ENCODE measurements at places on chromosomes 13 and 19.

DNA sequence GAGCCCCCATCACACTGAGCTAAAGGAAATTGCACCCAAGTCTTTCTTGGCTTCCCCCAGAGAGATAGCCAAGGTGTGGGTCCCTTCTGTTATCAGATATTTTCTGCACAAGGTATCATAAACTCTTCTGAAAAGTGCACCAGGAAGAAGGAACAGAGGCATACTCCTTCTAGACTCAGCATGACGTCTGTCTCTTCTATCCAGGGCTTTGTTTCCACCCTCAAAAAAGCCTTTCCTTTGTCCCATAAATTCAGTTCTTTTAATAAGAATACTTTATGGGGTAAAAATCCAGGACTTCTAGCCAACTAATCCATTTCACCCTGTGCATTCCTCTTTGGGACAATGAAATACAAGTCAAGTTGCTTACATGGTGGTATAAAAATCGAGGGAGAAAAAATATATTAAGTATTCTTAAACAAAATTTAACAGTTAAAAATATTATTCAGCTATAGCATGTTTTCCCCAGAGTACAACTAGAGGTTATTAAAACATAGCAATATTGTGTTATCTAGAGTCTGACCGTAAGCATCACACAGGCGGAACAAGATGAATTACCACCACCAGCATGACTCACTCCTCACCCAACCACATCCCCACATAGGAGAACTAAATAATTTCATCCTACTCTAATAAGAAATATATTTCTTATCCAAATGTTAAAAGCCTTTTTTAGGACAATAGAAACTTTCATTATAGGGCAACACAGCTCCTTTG, 79.9 kb upstream of the GPC6 start:
- DNase-seq: no peak

DNA sequence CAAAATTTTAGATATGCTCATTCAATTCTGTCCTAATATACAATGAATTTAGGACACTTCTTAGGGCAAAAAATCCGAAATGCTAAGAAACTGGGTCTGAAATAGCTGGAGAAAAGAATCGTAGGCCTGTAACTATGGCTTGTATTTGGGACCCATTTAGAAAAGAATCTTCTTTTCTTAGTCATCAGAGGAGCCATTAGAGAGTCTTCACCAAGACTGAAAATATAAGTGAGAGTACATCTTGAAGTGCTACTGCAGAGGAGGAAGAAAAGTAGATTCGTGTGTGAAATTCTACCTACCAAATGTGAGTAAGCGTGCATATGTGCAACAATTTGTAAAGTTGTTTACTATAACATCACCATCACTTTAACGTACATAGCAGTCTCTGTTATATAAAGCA, 8.8 kb upstream of the DACH1 start:
- no peak for DNase-seq

DNA sequence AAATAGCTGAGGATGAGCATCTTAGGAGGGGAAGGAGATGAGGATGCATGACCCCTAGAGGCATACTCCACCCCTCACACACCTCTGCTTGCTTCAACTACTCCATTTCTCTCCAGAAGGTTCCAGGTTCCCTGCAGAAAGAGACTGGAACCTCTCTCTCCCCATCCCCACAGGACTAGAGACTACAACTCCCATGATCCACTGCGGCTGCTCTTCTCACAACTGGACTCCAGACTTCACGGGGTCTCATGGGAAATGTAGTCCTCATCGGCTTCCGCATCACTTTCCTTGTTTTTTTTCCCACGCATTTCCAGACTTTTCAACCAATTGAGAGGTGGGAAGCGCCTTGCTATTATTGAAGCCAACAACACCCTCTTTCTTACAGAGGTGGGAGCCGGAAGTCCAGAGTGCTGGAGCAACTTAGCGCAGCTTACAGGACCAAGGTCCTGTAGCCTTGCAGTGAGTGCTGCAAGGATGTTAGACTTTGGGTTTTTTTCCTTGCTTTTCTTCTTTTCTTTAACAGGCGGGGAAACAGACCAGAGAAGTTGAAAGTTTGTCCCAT, 13.9 kb upstream of the CACNG6 start:
- peak; percentile 63 for DNase-seq

DNA sequence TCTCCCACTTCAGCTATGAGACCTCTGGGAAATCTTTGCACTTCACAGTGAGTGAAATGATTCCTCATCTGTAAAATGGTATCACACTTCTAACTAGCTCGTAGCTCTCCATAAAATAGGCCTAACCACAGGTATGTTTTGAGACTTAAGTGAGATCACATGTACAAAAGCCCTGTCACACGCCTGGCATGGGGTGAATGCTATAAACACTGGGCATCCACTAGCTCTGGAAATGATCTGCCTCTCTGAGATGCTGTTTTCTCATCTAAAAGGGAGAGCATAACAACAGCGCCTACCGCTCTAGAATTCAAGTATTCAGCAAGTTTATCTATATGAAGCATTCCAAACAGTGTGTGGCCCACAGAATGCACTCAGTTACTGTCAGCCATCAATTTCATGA, 2.2 kb downstream of the AKT2 start:
- no peak for DNase-seq

DNA sequence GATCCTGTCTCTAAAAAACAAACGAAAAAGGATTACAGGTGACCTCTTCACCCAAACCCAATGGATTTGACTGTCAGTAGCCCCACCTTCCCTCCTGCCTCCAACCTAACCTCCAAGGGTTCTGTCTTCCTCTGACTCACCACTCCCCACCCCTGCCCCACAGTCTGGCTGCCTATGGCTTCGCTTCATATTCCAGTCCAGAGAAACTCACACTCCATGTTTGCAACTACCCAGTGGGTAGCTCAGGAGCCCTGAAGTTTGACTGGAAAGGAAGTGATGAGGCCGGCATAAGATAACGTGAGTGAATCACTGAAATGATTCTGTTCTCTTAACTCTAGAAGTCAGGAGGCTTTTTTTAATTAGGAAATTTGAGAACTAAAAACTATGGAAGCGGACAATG, 303.9 kb downstream of the FOXO1 start:
- no peak for DNase-seq

DNA sequence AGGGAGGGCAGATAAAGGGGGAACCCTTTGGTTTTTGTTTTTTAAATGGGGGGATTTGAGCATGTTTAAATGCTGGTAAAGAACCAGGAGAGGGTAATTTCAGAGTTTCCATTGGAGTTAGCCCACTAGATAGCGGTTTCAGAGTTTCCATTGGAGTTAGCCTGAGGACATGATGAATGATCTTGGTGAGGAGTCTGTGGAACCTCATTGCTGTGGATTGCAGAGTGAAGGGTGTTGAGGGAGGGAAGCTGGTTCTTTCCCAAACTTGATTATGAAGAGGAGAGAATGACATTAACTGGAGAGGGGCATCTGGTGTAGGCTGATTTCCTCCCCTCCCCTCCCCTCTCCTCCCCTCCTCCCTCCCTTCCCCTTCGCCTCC, 5.0 kb downstream of the WASF3 start:
- no peak for DNase-seq

- DNase-seq: no peak
Observed at GRCh38 chr19:31562966-31563612, 213.9 kb upstream of the TSHZ3 start.

GRCh38 chr19:12793290-12794195, 2.3 kb downstream of the JUNB start:
- DNase-seq: peak; percentile 94

GRCh38 chr13:30796132-30796572, 60.8 kb downstream of the ALOX5AP start:
- DNase-seq: peak; percentile 30

- no peak for DNase-seq
Observed at GRCh38 chr19:52665529-52665928, 27.4 kb upstream of the ZNF83 start.

GRCh38 chr13:109963960-109964563, 177.7 kb upstream of the IRS2 start:
- no peak for DNase-seq

DNA sequence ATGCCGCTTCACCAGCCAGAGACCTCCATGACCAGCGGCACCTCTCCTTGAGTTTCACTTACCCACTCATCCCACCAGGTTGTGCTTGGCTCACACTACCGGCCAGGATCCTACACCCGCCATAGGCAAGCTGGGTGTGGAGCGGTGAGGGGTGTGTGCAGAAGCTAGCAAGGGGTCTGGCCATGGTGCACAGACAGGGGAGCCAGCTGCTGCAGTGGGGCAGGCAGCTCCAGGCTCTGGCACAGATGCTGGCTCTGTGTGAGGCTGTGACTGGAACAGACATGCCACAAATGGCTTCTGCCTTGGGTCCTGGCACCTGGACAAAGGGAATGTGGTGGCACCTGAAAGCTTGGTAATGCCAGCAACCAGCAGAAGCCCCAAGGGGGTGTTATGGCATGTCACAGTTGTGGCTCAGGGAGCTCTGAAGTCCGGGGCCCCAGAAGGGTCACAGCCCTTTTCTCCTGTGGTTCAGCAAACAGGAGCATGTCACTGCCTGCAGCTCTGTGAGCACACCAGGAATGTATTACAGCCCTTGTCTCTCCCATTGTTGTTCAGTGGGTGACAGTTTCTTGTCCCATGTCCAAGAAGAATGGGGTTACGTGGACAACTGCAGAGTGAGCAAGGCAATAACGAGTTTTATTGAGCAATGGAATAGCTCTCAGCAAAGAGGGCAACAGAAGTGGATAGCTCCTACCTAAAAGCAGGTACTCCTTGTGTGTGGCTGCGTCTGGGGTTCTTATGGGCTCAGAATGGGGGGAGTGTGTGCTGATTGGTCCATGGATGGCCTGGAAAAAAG, 2791.0 kb upstream of the PCDH20 start:
- no peak for DNase-seq

DNA sequence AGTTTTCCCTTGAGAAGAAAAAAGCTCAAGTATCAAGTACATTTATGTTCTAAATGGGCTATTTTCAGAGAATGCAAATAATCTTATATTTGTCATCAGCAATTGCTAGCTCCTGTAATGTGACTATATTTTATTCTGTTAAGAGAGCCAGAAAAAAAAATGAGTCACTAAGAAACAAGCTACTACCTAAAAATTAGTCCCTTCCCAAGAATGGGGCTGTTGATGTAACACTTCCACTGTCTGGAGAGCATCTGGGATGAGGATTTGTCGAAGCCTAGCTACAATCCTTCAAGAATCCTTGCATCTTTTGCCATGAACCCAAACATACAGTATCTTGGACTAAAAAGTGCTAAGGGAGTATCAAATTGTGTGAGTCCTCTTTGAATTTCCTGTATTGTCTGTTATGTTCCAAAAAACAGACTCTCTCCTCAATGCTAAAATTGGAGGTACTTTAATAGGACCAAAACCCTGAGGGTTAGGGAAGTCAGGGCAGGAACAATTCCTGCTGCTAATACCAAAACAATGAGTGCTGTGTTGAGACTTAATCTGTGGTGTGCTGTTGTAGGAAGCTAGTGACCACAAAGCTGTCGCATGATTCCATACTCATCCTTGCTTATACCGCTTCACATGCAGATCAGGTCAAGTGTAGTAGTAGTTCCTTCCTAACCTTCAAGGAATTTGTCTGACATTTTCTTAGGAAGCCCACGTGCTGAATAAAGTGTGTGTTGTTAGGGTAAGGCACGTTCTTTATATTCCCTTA, 4.9 kb upstream of the ZC3H13 start:
- DNase-seq: no peak

- no peak for DNase-seq
Observed at GRCh38 chr13:103514619-103515018, 448.4 kb upstream of the SLC10A2 start.

GRCh38 chr19:30669329-30670010, 297.3 kb downstream of the ZNF536 start:
- DNase-seq: peak; percentile 36

- DNase-seq: peak; percentile 35
Observed at GRCh38 chr19:40139533-40140287, 49.0 kb upstream of the ZNF780A start.

DNA sequence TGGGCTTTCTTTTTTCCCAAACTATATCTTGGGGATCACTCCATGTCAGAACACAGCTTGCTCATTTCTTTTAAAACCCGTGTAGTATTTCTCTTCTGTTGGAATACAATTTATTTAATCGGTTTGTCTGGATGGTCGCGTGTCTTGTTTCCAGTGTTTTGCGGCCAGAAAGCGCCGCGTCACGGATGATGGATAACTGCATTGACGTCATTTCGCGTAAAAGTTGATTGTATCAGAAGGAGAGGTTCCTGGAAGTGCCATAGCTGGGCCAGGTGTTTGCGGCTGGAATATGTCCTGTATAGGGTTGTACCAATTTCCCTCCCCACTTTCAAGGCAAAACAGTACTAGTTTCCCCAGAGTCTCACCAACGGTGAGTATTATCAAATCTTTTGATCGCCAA, 9.7 kb downstream of the ACTL9 start:
- no peak for DNase-seq

DNA sequence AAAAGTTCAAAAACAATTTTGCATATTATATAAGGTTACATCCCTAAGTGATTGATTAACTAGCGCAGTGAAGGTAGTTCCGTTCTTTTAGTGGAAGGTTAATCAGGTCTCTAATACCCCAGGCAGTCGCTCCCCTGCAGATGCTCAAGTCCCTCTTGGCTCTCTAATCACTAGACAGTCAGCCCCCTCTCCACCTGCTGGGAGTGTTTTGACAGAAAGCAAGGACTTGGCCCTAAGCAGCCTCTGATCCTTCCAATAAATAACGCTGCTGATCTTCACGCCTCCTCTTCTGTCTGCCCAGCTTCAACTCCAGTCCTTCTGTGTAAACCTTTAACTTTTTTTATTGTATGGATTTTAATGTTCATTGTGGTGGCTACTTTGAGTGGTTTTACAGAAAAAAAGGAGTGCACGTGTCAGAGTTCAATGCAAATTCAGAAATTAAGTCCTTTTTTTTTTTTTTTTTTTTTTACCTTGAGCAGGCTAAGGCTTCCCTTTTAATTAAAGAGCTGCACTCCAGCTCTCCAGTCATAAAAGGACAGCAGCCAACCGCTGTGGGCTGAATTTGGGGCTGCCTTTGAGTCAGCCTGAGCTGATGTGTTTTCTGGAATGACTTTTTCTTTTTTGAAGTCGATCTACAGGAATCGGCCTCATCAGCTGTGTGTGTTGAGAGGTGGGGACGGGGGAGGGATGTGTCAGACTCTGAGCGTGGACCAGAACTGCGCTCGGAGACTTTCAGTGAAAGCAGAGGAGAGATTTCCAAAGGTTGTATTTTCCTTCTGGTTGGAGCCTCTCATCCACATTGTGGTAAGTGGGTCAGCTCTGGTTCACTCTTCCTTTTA, 33.8 kb upstream of the MYO16 start:
- no peak for DNase-seq

DNA sequence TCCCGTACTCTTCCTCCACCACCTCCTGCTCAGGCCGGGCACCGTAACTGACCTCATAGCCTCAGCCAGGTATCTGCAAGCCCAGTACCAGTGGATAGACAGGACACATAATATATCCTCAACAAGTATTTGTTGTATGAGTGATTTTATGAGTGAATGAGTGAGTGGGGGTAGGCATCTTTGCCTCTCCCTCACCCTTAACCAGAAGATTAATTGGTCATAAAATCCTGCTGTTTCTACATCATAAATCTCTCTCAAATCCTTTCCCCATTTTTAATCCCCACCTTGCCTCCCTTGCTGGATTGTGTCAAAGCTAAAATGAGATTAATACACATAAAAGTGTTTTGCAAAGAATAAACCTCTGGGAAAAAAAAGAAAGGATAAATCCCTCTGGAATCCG, 44.4 kb upstream of the HMGB1 start:
- DNase-seq: no peak
